NCI-H2081 (cell line): ENCODE measurements at places on chromosomes 2 and 18.
A peak's percentile ranks its signal among the peaks of the same experiment; 100 is the strongest.

- no peak for DNase-seq
Measured at GRCh38 chr2:3280683-3281520, 96.7 kb downstream of the EIPR1 start.

GRCh38 chr18:45161850-45162249, 453.4 kb upstream of the SLC14A2 start:
- DNase-seq: no peak

GRCh38 chr2:222878877-222879603, 18.2 kb downstream of the ACSL3 start:
- no peak for DNase-seq

DNA sequence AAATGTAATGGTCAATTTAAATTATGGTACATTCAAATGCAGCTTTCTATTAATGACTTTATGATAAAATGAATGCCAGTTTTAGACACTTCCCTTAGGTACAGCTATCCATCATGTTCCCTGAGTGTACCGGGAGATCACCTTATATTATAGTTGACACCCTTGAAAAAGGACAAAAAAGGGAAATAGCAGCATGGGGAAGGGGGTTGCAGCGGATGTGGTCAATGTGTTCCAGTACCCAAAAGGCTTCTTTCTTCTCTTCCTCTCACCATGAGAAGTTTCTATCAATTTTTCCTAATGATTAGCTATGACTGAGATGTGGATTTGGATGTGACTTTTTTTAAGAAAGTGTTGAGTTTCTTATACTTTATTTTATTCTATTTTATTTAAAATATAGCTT, 154.4 kb downstream of the CCDC85A start:
- no peak for DNase-seq

DNA sequence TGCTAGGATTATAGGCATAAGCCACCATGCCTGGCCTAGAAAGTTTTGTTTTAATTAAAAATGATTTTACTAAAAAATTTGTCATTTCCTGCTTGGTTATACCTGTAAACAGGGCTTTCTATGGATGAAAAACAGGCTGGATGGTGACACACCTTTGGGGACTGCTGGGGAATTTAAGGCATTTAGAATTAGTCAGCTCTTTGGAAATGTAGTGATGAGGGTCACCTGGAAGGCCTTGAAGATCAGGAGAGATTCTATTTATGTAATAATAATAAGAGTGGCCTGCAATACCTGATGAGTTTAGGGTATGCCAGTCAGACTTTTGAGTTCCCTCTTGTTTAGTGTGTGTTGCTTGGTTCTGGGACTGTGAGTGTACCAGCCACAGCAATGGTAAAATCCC, 51.1 kb downstream of the RALBP1 start:
- DNase-seq: no peak

DNA sequence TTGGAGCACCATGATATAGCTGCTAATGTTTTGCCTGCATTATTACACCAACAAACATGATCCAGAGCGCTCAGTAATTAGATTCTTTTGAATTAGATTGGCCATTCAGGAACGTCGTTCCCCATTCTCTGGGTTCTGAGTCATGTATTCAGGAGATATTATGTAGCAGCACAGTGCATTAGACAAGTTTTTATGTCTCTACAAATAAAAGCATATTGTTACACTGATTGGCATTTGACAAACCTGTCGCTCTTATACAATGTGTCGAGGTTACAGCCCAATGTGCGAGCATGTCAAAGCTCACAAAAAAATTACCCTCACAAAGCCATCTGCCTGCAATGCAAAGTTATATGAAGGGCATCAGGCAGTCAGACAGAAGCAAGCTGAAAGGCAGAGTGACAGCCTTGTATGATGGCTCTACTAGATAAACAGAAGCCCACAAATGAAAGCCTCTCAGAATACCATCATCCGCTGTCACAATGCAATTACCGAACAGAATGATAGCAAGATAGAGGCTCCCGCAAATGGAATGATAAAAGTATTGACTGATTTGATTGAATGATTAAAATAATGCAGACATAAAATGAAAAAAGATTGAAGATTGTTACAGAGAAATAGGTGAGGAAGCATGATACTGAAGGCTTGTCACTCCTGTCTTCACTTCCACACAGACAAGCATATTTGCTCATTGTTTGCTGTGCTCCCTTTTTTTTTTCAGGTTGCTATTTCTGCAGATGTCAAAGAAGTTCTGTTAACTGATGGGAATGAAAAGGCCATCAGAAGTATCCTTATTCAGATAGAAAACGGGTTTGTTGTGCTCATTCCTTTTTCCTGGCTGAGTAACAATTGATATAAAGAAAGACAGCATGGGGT, 234.6 kb upstream of the SIX3 start:
- DNase-seq: peak; percentile 82

- DNase-seq: no peak
Measured at GRCh38 chr2:237196409-237196808, 110.7 kb downstream of the COPS8 start.

- no peak for DNase-seq
Measured at GRCh38 chr2:48750128-48750739, 5.3 kb downstream of the LHCGR start.

GRCh38 chr2:125654226-125654625, 1001.7 kb upstream of the GYPC start:
- no peak for DNase-seq

DNA sequence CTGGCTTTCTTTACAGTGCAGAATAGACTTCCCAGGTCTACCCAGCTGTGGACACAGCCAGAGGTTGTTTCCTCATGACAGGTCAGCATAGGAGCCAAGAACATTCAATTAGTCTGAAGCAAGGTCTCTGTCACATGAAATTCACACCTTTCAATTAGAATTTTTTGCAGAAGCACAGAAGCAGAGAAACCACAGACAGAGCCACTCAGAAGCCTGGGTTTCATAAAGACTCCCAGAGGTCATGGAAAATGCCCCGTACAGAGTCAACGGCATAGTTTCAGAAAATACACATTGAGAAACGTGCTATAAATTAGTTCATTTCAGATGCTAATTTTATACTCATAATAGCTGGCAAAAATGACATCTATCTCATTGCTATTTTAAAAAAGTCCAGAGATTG, 87.0 kb upstream of the TMEM200C start:
- DNase-seq: no peak

GRCh38 chr2:134108113-134108512, 145.8 kb upstream of the MGAT5 start:
- no peak for DNase-seq

GRCh38 chr2:113846429-113846828, 43.5 kb upstream of the ACTR3 start:
- DNase-seq: no peak

DNA sequence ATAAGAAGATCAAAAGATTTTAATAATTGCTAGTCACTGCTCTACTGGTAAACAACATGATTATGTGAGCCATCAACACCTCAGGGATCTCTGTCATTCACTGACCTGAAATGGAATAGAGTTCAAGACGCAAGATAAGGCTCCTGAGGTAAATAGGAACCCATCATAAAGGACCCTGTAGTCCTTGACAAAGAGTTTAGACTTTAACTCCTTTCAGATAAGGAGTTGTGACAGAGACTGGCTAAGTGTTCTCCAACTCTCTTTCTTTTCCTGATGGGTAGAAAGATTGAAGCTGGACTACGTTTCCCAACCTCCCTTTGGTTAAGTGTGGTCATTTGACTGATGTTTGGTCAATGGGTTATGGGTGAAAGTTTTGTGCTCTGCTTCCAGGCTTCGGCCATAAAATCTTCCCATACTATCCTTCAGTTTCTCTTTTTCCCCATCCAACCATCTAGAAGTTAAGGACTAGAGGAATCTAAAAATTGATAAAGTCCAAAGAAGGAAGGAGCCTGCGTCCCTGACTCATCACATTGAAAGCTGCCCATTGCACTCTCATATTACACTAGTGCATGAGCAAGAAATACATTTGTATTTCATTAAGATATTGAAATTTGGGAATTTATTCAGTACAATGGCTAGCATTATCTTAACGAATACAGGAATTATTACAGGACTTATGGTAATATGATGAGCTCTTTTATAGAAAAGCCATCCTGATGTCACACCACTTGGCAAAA, 293.7 kb upstream of the ACVR2A start:
- DNase-seq: no peak

DNA sequence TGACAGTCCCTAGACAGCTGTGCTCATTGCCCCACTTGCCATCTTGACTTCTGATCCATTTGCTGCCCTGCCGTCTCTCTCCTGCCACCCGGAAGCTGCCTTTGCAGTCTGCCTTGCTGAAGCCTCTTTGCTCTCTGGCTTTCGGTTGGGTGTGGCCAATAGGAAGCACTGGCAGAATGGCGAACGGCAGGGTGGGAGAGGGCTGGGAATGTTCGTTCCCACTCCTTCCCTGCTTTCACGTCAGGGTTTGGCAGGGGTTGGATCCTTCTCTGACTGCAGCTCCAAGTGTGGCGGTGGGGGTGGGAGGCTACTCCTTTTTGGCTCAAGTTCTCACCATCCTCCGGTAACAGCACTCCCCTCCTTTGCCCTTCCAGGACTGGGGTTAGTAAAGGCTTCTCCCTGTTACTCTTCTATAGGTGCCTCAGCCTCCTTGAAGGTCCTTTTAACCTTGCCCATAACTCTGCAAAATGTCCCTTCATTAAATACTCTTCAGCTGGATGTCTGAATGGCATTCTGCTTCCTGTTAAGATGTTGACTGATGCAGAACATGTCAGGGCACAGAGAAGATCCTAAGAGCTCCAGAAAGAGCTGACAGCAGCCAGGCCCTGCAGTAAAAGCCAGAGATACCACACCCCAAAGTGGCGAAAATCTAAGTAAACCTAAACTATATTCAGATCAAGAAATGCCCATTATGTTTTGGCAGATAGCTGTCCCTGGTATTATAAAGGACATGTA, 299.7 kb downstream of the CDCA7 start:
- no peak for DNase-seq
